ENCODE measurements at places on chromosomes 2 and 18.
A peak's percentile ranks its signal among the peaks of the same experiment; 100 is the strongest.

- DNase-seq: no peak
These were observed 32.3 kb downstream of the DNMT3A start for GRCh38 chr2:25309402-25309801.

- no peak for DNase-seq
These were observed 53.4 kb downstream of the TCF4 start for GRCh38 chr18:55534547-55534946.

DNA sequence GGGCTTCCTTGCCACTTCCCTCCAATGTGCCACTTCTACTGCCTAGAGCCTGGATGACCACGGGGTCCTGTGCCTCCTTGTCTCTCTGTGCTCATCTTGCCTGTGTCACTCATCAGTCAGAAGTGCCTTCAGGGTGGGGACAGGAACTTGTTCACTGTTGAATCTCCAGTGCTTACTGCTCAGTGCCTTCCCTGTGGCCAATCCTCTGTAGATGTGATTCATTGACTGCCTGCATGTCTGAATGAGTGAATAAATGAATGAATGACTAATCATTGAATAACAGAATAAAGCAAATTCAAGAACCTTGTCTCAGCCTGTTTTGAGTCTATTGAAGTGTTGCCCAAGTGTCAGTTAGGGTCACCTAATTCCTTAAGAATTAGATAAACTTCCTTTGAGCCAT lies 42.3 kb upstream of the FAM136A start:
- DNase-seq: no peak

GRCh38 chr2:102081606-102082005 lies 60.9 kb upstream of the IL1R1 start:
- DNase-seq: no peak

- peak; percentile 38 for DNase-seq
These were observed 58.3 kb downstream of the CIB4 start for GRCh38 chr2:26582890-26583289.

DNA sequence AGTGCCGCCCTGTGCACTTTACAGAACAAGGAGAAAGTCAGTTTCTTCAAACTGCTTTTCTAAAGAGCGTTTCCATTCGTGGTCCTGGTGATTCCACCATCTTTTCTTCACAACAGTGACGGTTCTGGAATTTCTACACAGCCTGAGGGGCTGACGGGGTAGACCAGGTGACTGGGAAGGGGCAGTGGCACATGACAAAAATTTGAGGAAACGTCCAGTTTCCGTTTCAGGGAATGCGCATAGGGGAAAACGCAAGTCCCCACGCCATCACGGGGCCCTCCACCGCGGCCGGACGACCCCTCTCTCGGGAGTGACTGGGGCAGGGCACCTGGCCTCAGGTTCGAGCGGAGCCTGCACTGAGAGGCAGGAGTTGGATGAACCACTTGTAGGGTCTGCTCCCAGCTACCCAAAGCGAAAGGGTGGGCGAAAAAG lies 980 bp upstream of the SPTBN1 start:
- DNase-seq: no peak

DNA sequence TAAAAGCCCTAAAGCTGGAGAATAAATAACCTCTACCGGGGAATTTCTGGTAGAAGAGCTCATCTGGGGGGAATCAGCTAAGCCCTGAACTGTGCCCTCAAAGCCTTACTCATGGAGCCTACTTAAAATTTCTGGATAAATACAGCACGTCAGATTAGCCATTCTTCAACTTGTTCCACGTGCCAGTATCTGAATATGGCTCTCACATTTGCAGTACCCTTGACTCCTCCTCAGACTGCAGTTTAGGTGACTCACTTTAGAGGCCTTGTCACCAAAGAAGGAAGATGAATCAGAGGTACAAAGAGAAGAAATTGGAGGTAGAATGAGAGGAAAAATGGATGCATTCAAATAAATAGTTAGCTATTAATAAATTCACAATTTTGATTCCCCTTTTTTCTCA lies 34.6 kb upstream of the POTEC start:
- no peak for DNase-seq

DNA sequence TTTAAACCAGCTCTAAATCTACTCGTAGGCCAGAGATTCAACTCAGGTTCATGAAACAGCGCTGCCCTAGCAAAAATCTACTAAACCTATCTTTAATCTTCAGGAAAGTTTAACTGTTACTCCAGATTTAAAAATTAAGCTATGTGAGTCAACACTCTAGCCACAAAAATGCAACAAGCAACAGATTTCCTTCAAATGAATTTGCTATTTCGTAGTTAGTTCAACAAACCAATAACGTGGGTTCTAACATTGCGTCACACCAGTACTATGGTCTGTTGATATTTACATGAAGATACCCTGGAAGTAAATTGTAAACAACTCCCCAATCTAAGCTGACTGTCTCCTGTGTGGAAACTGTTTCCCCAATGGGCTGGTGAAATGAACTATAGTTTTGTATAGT lies 71.2 kb downstream of the FIGN start:
- DNase-seq: no peak

- DNase-seq: no peak
These were observed 349.3 kb upstream of the SLC39A10 start for GRCh38 chr2:195307751-195308150.

Data from RWPE2 (cell line).